Activated naive CD8-positive, alpha-beta T cell treated with anti-CD3 and anti-CD28 coated beads for 36 hours (primary cell): ENCODE measurements at places on chromosomes 2 and 18. TPM values are rescaled to one million over a fixed set of nuclear protein-coding genes. Genes with fewer than 3 reads are reported as not detected.

The PMS1 gene
- 48.8 TPM for total RNA-seq

- H3K4me3 ChIP-seq, result no peak overlapping the region
- H3K4me1 ChIP-seq, result no peaks in the 10 kb centered on the region
- H3K27ac ChIP-seq, result no peak overlapping the region
- no peak for DNase-seq
- H3K36me3 ChIP-seq, result peaks cover 2% of the 10 kb centered on the region
These were observed 52.9 kb downstream of the CRACDL start for GRCh38 chr2:98882971-98883779.

- H3K27me3 ChIP-seq, result no peaks in the 10 kb centered on the region
- H3K36me3 ChIP-seq, result no peaks in the 10 kb centered on the region
- H3K27ac ChIP-seq, result no peak overlapping the region
- no peak overlapping the region for H3K4me3 ChIP-seq
- DNase-seq, result no peak
These were observed 243.5 kb downstream of the GBX2 start for GRCh38 chr2:235924675-235925063.

DNA sequence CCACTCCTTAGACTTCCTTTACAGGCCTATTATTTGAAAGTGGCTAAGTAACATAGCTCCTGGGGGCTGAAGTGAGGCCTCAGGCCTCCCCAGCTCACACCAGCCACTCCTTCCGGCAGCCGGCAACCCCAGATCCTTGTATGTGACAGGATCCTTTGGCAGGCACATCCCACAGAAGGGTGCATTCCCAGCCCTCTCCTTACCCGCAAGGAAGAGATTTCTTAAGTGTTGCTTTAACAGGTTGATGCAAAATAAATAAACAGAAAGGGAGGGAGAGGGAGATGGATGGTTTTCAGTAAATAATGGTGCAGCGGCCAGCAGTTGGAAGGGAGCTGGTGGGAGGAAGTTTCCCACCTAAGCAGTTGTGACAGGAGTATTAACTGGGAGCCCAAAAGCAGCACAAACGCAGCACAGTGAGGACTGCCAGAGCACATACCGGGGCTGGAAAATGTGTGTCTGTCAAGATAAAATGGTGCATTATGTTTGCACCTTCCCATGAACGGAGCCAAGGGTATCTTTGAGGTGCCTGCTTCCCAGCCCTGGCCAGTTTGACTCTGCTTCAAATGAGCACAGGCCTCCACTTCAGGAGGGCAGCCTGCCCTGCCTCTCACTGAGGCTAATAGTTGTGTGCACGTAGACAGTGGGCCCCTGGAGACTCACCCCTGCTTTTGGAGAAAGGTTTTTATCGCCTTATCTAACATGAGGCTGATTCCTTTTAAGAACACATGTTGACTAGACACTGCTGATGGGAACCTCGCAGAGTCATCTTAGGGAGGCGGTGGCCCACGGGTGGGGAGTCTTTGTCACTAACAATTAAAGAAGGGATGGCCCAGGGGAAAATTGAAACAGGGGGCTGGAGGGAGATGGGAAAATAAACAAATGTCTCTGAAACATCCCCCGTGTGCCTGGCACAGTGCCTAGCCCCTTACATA is 32.8 kb downstream of the NRP2 start:
- H3K4me3 ChIP-seq, result no peak overlapping the region
- no peaks in the 10 kb centered on the region for H3K36me3 ChIP-seq
- DNase-seq, result no peak
- peaks cover 14% of the 10 kb centered on the region for H3K4me1 ChIP-seq
- H3K27me3 ChIP-seq, result peaks cover 24% of the 10 kb centered on the region
